Left ventricle myocardium superior (tissue), 1 donor: ENCODE measurements at places on chromosomes 12 and 14.

- DNase-seq: peak; percentile 6
Observed at GRCh38 chr12:34299802-34300193, 277.5 kb downstream of the ALG10 start.

GRCh38 chr12:97748298-97748697 is 285.7 kb downstream of the RMST start:
- DNase-seq: no peak

DNA sequence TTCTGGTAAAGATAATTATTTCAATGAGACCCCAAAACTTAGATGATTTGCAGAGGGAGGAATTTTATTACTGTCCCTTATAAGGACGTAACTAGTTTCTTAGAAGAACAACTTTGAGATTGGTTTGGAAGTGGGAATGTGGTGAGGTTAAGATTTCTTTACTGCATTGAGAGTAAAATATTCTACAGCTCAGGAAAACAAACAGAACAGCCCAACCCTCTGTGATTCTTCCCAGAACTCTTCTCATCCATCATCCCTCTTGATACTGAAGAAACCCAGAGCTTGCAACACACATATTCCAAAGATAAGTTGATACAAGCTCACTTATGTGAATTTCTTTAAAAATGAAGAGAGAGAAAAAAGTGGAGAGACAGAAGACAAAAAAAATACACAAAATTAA is 234.2 kb downstream of the CRADD start:
- no peak for DNase-seq

DNA sequence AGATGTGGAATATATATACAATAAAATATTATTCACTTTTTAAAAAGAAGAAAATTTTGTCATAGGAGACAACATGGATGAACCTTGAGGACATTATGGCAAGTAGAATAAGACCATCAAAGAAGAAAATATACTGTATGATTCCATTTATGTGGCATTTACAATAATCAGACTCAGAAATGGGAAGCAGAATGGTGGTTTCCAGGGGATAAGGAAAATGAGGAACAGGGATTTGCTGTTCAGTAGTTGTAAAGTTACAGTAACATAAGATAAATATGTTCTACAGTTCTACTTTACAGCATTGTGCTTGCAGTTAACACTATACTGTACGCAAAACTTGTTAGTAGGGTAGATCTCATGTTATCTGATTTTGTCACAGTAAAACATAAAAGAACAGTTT is 1271.0 kb downstream of the LRFN5 start:
- DNase-seq: no peak

DNA sequence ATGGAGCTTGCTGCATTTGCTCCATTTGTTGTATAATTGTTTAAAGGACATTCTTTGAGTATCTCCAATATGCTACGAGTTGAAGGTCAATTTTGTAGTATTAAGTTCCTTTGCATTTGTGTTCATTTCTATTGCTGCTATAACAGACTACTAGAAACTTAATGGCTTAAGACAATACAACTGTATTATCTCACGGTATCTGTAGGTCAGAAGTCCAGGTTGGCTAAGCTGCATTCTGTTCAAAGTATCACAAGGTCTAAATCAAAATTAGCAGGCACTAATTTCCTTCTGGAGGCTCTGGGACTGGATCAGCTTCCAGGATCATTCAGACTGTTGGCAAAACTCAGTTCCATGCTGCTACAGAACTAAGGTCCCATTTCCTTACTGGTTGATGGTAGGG is 340.6 kb downstream of the GXYLT1 start:
- no peak for DNase-seq

DNA sequence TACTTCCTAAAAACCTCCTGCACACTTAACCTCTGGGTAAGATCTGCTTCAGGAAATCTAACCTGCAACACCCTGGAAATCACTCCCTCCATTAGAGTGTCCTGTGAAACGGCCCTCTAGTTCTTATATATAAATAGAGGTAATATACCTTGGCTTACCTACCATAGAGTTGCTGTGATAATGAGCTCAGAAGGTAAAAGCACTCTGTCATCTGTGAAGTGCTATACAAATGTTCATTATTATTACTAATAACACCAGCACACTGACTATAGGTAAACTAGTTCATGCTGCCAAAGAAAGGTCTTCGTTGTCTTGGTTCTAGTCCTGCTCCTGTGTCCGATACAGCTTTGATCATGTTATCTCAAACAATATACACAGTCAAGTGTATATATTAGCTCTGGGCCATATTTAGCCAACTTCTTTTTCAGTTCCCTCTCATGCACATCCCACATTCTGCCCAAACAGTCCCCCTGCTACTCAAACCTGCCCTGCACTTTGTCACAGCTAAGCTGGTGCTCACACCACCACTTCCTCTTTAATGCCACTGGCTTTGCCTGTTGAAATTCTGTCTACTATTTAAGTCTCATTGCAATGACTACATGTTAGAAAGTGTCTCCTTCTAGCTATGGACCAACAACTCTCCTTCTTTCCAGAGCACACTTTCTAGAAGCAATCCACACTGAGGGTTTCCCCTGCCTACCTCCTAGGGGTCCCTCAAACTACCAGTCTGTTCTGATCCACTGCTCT is 5.1 kb downstream of the E2F7 start:
- DNase-seq: no peak

- no peak for DNase-seq
Observed at GRCh38 chr12:63086149-63086915, 64.7 kb downstream of the AVPR1A start.

DNA sequence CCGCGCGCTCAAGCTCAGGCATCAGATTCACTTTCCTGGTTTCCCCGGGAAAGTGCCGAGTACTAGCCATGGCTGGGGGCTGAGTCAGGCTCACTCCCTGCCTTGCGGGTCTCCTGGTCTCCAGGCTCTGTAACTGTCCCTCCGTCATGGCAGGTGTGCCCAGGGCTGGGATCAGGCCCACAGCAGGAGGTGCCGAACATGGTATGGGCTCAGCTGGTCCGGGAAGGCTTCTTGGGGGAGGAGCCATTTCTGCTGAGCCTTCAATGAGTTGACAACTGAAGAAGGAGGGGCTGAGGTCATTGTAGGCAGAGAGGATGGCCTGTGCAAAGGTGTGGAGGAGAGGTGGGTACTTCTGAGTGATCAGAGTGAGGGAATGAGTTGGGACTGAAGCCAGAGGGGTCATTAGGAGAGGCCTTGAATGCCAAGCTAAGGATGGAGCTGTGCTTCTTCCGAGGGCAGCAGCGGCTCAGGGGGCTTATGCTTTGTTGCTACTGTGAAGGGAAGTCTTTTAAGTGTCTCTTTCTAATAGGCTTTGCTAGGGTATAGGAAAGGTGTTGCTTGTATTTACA is 769 bp downstream of the EXOC3L4 start:
- peak; percentile 16 for DNase-seq

- no peak for DNase-seq
Observed at GRCh38 chr12:83136411-83136810, 449.7 kb downstream of the TMTC2 start.

GRCh38 chr14:70964492-70964891 is 57.2 kb downstream of the PCNX1 start:
- no peak for DNase-seq

DNA sequence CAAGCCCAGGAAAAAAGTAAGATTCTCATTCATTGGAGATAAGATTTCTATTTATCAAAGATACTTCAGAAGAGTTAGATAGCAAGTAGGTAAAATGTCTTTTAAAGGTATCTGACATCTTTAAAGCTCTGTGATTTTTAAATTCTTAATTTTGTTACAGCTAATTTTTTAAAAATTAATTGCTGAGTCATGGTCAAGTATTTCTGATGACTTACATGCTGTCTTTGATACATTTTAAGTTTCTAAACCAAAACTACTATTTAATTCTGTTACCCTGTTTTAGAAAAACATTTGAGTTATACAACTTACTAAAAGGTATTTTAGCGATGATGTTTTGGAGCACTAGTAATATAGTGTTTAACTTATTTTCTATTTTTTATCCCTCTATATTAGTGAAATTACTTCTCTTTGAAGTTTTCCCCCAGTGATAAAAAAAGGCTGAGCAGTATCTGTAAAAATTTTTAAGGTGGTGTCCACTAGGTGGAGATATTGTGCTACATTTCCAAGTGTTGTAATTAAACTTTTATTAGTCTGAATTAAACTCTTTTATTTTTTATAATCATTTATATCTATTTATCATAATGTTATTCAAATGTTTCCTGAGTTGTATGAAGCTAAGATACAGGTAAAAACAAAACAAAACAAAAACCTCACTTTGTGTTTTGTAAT is 11.5 kb downstream of the ALG10 start:
- DNase-seq: no peak

GRCh38 chr12:114688256-114688845 is 4.4 kb upstream of the TBX3 start:
- DNase-seq: no peak

GRCh38 chr14:54450535-54450934 is 9.4 kb upstream of the CNIH1 start:
- no peak for DNase-seq

- no peak for DNase-seq
Observed at GRCh38 chr14:91075553-91075952, 15.1 kb upstream of the RPS6KA5 start.

DNA sequence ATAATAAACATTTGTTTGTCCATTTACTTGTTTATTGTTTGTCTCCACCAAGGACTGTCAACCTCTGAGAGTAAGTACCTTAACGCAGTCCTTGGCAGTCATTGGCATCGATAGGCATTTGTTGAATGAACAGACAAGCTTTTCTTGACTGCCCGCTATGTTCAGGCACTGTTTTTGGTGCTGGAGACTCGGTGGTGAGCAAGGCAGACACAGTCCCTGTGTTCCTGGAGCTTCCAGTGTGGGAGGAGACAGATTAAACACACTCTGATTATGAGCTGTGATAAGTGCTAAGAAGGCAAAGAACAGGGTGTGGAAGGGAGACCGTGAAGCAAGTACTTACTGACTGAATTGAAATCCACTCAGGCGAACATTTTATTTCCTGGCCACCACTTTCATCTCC is 1.2 kb downstream of the ATP6V0A2 start:
- DNase-seq: no peak

DNA sequence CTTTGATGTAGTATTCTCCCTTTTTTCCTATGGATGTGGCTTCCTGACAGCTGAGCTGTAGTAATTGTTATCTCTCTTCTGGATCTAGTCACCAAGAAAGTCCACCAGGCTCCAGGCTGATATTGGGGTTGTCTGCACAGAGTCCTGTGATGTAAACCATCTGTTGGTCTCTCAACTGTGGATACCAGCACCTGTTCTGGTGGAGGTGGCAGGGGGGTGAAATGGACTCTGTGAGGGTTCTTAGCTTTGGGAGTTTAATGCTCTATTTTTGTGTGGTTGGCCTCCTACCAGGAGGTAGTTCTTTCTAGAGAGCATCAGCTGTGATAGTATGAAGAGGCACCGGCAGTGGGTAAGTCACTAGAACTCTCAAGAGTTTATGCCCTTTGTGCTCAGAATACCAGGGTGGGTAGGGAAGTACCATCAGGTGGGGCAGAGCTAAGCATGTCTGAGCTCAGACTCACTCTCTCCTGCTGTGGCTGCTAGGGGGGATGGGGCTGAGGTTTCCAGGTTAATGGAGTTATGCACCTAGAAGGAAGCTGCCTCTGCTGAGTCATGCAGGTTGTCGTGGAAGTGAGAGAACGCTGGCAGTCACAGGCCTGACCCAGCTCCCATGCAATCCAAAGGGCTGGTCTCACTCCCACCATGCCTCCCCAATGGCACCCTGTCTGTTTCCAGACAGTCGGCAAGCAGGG is 3.0 kb upstream of the TAS2R14 start:
- DNase-seq: no peak

- peak; percentile 30 for DNase-seq
Observed at GRCh38 chr12:9750276-9751203, 10.2 kb downstream of the CD69 start.

DNA sequence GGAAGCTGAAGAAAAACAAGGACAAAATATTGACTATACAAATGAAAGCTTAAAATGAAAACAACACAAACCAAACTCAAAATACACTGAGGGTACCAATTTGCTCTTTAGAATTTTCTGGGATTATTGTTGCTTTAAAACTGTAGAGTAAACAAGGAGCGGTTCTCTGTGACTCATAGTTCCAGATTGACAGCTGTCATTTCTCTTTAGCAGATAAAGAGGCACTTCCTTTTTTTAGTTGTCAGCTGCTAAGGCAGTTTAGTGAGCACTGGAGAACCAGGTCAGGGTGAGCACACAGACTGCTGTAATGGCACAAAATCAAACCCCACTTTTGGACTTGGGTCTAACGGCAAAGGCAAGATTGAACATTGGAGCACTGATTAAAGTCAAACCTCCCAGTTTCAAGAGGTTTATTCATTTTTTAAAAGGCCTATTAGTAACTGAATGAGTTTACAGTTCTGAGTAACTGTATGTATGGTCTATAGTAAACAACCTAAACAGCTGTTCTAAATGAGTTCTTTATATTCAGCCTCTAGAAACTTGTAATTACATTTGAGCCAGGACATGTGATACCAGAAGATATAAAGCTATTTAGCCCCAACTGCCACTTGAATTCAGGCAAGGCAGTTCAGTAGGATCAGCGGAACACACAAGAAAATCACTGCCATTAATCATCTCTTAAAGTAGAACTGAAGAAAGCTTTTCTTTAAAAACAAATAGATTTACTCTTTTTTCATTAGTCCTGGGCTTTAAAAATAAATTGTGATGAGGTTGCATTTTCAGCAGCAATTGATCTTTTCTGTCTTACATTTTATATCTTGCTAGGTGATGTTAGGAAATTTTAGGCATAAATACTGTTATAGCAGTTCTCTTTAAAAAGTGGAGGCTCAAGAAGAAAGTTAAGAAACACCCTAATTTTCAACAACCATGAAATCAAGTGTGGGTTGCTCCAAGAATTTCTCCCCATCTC is 71.7 kb upstream of the PRICKLE1 start:
- DNase-seq: no peak

GRCh38 chr12:102120564-102120873 is 536 bp downstream of the PARPBP start:
- DNase-seq: no peak

DNA sequence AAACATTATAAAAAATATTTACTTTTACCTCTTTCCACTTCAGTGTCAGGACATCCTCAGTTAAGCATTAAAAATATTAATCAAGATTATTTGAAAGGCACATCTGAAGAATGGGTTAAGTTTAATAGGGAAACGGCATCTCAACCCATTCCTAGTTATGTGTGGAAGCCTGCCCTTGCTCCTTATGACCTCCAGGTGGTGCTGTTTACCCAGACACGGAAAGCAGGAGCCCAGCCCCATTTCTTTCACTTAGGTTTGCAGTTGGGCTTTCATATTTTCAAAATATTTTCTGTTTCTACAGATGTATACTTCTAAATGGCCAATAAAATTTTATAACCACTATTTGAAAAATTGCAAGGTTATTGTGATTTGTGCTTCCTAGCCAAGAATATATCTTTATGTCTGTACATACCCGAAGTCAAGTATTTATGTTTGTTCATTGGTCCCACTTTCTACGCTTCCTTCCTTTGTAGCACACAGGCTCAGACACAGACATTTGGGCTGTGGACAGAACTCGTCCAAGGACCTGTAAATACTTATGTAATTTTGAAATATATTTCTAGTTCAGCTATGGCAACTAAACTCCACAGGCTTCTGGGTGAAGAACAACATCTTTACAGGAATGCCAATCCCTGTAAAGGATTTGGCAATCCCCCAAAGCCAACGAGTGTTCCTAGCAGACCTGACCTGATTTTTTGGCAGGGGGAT is 247.1 kb downstream of the AKAP6 start:
- DNase-seq: no peak
